Effector memory CD4-positive, alpha-beta T cell (primary cell): ENCODE measurements at places on chromosomes 3 and 15.

DNA sequence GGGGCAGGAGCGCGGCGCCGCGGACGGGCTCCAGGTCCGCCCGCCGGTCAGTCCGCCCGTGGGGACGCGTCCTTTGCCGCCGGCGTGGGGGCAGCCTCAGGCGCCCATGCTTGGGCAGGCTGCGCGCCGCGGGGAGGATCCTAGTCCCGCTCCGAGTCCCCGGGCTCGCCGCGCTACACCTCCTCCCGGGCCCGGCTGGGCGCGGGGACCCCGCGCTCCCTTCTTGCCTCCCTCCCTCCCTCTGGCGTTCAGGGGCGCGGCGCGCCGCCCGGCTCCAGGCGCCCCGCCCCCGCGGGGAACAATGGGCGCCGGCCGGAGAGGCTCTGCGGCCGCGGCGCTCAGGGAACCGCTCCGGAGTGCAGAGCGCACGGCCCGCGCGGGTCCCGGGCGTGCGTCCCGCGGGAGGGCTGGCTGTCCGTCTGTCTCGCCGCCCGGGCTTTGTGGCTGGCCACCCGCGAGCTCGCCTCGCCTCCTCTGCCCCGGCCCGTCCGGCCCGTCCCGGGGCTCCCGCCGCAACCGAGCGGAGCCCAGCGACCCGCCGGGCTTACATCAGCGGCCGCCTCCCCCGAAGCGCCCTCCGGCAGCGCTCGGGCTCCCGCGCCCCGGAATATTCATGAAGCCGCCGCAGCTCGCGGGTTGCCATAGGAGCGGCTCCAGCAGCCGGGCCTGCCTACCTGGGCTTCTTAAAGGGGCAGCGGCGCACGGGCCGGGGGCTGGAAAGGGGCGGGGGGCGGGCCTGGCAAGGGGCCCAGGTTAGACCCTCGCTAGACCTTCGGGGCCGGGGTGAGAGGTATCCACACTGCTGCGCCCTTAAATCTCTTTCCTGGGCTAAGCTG is at the start of gene HCN4:
TSS of gene HCN4 (minus strand) at position 658 of the 836 bp plus-strand sequence. CDS start 688 bp downstream, outside the sequence.
- no peak for DNase-seq

- no peak for DNase-seq
Observed at GRCh38 chr3:99925584-99926230, 108.0 kb downstream of the CMSS1 start.

DNA sequence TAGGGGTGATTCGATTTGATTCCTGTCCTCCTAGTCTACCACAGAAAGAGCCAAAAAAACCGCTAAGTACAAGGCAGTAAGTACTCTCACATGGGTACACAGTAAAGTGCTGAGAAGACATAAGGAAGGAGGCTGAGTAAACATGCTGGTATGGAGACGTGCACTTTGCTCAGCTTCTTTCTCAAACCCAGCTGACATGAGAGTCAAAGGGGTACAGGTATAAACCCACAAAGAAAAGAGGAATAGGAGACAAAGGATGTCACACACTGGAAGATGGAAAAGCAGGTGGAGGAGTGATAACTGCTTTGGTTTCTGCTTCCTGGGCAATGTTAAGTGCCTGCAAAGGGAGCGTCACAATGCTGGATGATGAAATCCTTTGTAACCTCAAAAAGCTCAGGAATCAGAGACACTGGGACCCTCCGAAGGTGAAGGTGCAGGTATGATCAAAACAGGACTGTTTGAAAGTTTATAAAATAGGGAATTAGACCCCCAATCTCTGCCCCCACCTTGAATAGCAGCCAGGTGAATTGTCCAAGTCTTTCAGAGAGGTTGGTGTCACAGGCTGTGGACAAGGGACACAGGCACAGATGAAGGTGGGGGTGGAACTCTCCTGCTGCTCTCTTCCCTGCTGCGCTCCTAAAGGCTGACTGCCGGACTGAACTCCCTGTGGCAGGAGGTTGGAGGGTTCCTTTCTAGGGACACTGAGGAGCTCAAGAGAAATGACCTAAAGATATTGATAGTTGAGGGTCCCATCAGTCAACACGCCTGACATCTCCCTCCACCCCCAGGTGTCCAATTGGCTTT is 101.8 kb downstream of the RAB11A start:
- DNase-seq: no peak

DNA sequence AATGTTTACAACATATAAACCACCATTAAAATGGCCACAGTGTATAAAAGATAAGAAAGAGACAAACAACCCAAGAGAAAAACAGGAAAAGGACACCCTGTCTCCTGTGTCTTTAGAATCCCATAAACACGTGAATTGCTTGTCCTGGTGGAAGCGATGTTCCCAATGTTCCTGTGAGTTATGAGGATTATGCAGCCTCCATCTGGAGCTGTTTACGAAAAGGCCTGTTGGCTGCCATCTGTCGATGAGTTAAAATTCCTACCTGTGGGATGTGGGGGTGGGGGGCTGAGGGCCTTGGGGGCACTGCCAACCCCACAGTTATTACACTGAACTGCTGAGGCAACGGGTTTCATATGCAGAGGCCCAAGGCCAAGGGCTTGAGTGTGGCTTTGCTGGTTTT is 13.6 kb downstream of the NISCH start:
- DNase-seq: no peak

GRCh38 chr15:52361494-52361893 is 65.9 kb upstream of the MYO5C start:
- DNase-seq: no peak

DNA sequence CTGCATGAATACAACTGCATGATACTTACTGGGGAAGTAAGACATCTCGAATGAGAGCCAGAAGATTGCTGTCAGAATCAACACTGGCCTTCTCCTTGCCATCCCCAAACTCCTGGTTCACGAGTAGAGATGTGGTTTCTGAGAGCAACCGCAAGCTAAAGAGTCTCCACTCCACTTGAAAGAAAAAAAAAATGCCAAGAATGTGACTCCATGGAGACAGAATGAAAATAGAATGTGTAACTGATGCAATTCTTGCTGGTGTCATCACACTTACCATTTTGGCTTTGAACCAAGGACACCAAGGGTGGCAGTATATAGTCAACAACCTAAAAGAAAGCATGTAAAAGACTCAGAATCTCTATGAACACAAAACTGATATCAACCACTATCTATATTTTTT is 280.4 kb downstream of the ULK4 start:
- DNase-seq: no peak

DNA sequence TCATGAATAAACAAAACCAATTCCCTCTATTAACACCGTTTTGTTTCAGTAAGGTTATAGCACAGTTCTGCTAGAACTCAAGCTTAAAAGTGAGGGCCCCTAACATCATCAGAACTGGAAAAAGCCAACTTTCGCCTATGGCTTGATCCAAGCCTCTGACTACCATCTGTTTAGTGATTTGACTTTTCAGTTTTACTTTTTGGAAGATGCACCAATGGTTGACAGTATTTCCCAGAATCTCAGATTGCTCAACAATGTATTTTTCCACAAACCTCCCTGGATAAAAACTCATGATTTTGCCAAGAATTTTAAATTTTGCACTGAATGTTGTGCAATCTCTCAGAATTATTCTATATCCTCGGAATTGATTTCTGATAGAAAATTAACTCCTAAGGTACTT is 190.7 kb downstream of the LSAMP start:
- DNase-seq: no peak

DNA sequence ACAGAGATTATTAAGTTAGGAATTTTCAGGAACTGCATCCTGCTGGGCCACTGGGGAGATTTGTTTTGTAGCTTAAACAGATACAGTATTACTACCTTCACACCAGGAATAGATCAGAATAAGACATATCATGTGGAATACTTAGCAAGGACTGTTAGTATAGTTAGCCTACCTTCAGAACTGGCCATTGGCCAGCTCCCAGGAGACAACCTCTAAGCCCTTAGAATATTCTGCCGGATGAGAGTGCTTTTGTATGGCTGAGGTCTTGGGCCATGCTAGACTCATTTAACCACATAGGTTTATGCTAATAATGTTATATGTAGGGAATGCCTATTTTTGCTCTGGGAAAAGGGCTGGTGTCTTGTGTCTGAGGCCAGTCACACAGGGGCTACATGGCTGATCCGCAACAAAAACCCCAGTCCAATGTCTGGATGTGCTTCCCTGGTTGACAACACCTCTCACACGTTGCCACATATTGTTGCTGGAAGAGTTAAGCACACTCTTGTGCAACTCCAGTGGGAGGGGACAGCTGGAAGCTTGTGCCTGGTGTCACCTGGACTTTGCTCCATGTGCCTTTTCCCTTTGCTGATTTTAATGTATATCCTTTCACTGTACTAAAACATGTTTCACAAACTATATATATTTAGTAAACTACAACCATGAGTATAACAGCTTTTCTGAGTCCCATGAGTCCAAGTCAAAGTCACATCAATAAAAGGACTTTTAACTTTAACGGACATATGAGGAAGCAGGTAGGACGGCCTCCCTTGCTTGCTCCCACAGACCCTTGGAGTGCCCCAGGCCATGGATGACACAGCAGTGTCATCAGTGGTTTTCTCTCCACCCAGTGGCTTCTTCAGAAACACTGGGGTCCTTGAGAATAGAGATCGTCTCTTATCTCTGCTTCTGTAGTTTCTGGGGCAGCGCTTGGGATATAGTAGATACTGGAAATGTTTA is 118.0 kb upstream of the C3orf80 start:
- no peak for DNase-seq

DNA sequence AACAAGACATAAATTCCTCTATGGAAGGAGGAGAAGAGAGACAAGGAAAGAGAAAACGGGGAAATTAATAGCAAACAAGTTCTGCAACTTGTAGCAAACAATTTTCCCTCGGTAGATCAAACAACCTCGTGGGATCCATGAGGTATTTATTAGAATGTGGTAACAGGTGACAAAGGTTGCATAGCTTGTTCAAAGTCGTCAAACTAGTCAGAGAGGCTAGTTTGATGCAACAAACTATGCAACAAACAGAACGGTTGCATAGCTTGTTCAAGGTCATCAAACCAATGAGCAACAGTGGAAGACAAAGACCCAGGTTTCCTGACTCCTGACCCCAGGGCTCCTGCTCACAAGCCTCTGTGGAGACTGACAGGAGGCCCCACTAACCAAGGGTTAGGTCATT is 20.7 kb downstream of the MB21D2 start:
- DNase-seq: no peak

DNA sequence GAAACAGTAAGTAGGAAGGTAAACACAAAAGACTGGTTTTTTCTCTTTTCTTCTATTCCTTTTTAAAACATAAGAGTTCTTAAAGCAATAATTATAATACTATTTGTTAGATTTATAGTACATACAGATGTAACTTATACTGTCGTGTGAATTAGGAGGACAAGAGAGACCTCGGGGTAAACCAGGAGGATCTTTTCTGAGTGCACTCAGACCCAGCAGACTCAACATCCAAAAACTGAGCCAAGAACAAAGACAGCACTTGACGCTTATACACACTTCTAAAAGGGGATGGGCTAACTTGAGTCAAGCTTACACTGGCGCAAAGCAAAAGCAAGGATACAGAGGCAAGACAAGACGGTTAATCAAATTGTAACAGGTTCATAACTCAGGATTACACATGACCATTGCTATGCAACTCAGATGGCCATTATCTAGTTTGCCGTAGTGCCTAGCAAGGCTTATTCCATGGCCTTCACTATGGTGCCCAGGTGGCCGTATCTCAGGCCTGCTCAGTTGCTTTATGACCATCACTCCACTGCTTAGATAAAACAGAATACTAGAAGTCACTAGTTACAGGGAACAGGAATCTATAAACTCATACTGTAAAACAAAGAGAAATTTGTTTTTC is 18.6 kb downstream of the MTHFS start:
- DNase-seq: no peak

DNA sequence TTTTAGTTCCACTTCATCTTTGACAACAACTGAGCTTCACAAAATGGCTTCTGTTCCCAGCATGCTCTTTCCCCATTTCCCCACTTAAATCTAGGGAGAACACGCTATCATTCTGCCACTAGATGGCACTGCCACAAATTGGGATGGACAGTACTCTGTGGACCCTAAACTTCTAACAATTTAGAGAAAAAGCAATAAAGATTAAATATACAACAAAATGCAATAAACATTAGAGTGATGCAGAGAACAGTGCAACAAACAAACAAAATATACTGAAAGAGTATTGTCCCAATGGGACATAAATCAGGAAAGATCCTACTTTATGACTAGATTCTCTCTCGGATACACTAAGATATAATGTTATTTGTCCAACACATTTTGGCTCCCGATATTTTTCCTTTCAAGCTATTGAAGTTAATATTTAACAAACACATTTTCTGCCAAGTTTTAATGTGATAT is 169.7 kb upstream of the TMCO5A start:
- DNase-seq: no peak

DNA sequence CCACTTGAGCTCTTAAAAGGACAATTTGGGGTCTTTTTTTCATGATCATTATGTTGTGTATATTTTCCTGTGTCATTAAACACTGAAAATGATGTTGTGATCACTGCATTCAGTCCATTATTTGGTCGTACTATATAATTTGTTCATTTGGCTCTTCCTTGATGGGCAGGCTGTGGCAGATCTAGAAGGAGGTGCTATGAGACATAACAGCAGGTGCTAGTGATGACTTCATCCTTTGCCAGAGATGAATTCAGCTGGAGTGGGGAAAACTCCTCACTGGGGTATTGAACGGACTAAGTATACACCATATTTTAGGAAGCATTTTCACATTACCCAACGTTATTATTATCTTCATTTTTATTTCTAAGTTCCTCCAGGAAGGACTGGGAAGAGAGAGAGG is 12.0 kb downstream of the CMTM7 start:
- no peak for DNase-seq

- no peak for DNase-seq
Observed at GRCh38 chr3:112114576-112115160, 18.4 kb downstream of the GCSAM start.

DNA sequence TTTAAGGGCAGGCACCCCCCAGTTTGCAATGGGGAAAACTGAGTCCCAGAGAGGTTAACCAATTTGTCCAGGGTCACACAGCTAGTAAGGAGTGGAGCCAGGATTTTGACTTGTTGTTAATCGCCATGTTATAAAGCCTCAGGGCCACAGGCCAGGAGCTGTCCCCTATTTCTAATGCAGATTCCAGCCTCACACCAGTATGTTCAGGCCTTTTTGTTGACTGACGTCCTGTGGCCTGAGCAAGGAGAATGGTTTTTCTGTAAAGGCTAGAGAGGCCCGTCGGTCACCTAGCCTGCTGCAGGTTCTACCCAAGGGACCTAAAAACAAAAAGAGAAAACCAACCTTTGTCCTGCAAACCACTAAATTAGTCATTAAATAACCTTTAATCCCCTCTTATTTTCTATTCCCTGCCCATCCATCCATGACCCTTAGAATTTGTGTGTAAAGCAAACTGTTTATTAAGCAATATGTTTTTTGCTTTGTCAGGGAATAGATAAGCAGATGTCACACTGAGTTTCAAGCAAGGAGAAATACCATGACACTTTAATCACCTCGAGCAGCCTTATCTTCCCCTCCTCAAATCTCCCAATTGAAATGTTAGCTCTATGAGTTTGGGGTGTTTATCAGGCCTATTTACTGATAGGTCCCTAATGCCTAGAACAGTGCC is 14.1 kb downstream of the ACOX2 start:
- DNase-seq: no peak

DNA sequence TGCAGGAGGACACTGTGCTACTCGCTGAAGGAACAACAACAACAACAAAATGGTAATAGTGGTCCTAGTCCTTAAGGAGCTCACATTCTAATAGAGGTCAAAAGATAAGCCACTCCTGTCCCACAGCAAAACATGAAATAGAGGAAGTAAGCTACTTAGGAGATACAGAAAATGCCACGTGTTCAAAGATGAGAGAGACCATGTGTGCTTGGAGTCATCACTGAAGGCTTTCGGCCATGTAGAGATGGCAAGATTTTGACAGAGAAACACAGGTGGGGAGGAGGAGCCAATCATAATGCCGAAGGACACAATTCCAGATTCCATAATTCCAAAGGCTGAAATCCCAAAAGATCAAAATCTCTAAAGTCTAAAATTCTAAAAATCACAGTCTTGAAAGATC is 24.8 kb upstream of the RIOX2 start:
- no peak for DNase-seq

- DNase-seq: no peak
Observed at GRCh38 chr3:126667631-126668449, 12.9 kb upstream of the TXNRD3 start.
